ENCODE measurements at places on chromosomes 16 and 17. TPM values are rescaled to one million over a fixed set of nuclear protein-coding genes. Genes with fewer than 3 reads are reported as not detected.

DNA sequence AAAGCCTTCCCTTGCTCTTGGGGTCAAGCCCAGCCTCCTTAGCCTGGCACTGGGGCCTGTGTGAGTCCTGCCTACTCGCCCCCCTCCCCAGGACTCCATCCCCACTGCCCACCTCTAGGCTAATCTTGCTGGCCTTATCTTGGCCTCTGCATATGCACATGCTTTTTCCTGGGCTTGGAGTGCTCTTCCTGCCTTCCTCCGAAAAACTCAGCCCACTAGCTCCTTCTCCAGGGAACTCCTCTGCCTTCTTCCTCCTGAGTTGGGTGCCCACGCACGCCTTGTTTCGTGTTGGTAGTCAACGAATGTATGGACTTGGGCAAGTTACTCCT, 16.5 kb downstream of the TBX2 start:
- peaks cover 18% of the 10 kb centered on the region for H3K4me1 ChIP-seq
- H3K27ac ChIP-seq = no peak overlapping the region
- no peak for DNase-seq
- H3K36me3 ChIP-seq = no peaks in the 10 kb centered on the region

DNA sequence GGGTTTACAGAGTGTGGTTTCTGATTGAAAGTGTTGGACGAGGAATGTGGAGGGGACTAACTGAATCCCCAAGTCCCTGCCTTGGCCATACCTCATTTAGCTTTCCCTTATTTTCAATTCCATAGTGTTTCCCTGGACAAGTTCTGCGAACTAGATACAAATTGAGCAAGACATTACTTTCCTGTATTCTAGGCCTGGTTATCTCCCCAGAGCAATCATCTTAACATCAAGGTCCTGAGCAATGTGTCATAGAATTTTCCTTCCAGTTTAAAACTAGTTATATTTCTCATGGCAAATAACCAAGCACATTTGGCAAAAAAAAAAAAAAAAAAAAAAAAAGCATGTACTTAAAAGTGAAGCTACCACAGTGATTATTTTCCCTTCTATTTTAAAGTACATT, 330.1 kb downstream of the CDH11 start:
- no peak overlapping the region for H3K4me3 ChIP-seq
- no peaks in the 10 kb centered on the region for H3K36me3 ChIP-seq
- DNase-seq = no peak
- H3K27ac ChIP-seq = peak overlapping the region; percentile 44
- H3K4me1 ChIP-seq = no peaks in the 10 kb centered on the region

DNA sequence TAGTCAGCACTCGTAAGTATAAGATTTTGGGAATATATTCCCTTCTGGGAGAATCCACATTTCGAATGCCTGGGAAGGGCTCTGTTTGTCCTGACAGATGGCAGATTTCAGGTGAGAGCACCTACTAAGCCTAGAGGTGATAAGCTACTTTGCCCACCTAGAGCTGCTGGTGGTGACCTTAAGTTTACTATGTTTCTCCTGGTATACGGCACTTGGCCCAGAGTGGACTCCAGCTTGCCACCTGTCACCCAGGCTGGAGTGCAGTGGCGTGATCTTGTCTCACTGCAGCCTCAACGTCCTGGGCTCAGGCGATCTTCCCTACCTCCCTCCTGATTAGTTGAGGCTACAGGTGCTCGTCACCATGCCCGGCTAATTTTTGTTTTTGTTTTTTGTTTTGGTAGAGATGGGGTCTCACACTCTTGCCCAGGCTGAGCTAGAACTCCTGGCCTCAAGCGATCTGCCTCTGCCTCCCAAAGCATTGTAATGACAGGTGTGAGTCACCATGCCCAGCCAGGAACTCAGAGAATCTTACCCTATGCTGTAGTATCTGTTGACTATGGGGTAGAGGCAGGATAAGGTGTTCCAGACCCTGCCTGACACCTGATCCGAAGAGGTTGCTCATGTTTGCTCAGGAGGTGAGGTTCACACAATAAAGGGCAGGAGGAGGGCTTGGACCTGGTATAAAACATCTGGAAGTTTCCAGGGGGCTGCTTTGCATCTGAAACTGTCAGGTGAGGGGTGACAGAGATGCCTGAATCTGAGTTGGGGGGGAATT, at the start of gene ZG16:
TSS of gene ZG16 (plus strand) at position 681 of the 775 bp plus-strand sequence. CDS start 1,011 bp downstream, outside the sequence.
- H3K36me3 ChIP-seq = no peaks in the 10 kb centered on the region
- H3K27me3 ChIP-seq = peaks cover 30% of the 10 kb centered on the region
- DNase-seq = no peak
- H3K4me1 ChIP-seq = no peaks in the 10 kb centered on the region
- no peak within 1 kb of the TSS for H3K4me3 ChIP-seq

DNA sequence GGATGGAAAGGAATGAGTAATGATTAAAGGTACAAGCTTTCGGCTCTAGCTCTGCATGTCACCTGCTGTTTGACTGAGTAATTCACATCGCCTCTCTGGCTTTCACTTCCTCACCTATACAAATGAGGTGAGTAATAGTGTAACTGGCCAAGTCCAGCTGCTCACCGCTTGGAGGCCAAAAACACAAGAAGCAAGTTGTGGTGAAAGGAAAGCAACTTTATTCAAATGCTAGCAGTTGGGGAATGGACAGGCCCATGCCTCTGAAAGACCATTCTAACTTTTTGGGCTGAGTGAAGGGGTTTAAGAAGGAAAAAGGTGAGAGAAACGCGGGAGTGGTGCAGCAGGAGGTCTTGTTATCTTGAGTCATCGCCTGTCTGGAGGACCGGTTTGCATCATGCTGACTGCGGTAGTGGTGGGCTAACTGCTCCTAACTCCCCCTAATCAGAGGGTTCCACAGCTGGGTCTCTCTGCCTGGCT, 45.7 kb upstream of the CSNK2A2 start:
- no peaks in the 10 kb centered on the region for H3K4me1 ChIP-seq
- H3K4me3 ChIP-seq = no peak overlapping the region
- no peak overlapping the region for H3K27ac ChIP-seq
- peaks cover 57% of the 10 kb centered on the region for H3K27me3 ChIP-seq

GRCh38 chr16:77591347-77591746, 131.0 kb upstream of the NUDT7 start:
- H3K27ac ChIP-seq = no peak overlapping the region
- DNase-seq = no peak
- H3K36me3 ChIP-seq = no peaks in the 10 kb centered on the region
- H3K4me1 ChIP-seq = peaks cover 4% of the 10 kb centered on the region
- H3K27me3 ChIP-seq = no peaks in the 10 kb centered on the region
- no peak overlapping the region for H3K4me3 ChIP-seq

DNA sequence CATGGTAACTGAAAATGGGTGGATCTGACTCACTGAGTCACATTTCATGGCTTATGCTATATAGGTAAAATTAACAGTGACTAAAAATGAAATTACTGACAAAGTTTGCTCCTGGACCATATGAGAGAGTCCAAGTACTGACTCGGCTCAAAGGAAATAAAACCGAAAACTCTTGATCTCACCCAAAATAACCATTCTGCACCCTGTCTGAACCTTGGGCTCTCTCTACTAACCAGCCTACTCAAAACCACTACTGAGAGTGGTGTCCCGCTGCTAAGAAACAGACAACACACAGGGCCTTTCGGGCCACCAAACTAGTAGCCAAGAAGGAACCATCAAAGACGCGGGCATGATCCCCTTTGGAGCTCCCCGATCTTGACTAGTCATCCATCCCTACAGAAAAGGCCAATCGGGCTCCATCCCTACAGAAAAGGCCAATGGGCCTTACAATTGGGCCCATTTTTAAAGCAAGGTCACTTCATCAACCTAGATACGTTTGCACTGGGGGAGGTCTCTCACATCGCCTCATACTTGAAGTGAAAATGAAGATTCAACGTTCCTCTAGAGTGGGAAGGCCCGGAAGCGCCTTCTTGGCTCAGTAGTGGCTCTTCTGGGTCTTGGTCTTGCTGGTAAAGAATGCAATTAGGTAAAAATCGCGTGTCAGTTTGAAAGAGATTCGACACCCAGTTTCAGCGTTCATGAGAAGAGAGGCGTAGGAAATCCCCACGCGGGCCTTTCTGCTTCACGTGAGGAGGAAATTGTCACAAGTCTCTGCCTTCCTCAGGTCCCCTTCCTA, 720 bp upstream of the ZPBP2 start:
- H3K4me3 ChIP-seq = no peak overlapping the region
- H3K27ac ChIP-seq = no peak overlapping the region
- H3K27me3 ChIP-seq = peaks cover 59% of the 10 kb centered on the region
- H3K36me3 ChIP-seq = peaks cover 3% of the 10 kb centered on the region

DNA sequence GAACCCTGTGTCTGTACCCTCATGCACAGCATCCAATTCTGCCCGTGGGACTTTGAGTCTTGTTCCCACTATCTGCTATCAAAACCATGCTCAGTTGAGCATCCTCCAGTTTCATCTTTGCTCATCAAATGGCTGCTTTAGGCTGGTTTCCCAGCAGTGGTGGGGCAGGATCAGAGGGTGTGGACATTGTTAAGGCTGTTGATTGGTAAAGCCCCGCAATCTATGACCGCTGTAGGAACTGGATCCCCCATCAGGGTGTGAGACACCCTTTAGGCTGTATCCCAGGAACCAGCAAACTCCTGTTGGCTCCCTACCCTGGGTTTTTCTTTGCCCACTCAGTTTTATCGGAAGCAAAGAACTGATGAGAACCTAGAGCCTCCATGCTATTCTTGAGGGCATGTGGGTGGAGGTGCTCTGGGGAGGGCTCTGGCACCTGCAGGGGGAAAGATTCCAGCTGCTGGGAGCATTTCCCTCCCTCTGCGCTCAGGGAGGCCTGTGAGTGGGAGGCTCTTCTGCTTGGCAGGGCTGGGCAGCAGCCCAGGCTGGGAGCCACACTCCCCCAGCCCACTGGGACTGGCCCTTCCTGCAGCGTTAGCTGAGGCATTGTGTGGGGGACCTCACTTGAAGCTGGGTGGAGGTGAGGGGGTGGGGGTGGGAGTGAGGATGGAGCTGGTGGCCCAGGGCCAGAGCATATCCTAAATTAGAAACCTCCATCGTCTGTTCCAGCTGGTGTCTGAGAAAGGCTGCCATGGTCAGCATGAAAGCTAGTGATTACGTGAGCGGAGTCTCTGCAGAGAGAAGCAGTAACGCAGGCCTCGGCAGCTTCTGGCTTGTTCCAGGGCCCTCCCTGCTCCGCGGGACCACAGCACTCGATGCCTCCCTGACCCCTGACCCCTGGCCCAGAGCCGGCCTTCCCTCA, 160.6 kb downstream of the IRF8 start:
- H3K4me1 ChIP-seq = peaks cover 8% of the 10 kb centered on the region
- H3K36me3 ChIP-seq = no peaks in the 10 kb centered on the region
- no peak overlapping the region for H3K4me3 ChIP-seq
- no peak for DNase-seq
- peaks cover 11% of the 10 kb centered on the region for H3K27me3 ChIP-seq

GRCh38 chr16:23409522-23409921, 43.5 kb downstream of the COG7 start:
- H3K27me3 ChIP-seq = no peaks in the 10 kb centered on the region
- no peak overlapping the region for H3K27ac ChIP-seq
- H3K4me3 ChIP-seq = no peak overlapping the region
- peaks cover 7% of the 10 kb centered on the region for H3K36me3 ChIP-seq

GRCh38 chr16:55512941-55513340, 4.1 kb downstream of the LPCAT2 start:
- peaks cover 5% of the 10 kb centered on the region for H3K27me3 ChIP-seq
- no peak for DNase-seq

- H3K4me3 ChIP-seq = no peak overlapping the region
- H3K27me3 ChIP-seq = no peaks in the 10 kb centered on the region
- H3K27ac ChIP-seq = no peak overlapping the region
These were observed 61.6 kb downstream of the RGS9 start for GRCh38 chr17:65198653-65199382.

DNA sequence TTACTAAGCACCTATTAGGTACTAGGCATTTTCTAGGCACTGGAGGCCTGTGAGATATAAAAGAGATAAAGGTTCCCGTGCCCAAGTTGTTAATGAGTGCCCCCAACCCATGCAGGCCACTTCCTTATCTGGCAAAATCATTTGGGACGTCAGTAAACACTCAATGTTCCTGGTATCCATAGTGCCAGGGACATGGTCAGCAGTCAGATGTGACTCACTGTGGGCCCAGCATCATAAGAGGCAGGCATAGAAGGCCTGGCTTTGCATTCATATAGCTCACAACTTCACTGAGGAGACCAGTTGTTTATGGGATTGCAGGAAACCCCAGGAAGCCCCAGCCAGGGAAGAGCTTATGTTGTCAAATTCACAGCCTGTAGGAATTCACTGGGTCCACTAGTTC, 81.1 kb downstream of the MRC2 start:
- H3K27me3 ChIP-seq = peaks cover 6% of the 10 kb centered on the region
- DNase-seq = no peak
- peaks cover 7% of the 10 kb centered on the region for H3K36me3 ChIP-seq
- H3K27ac ChIP-seq = no peak overlapping the region
- peaks cover 43% of the 10 kb centered on the region for H3K4me1 ChIP-seq
- no peak overlapping the region for H3K4me3 ChIP-seq

- H3K27ac ChIP-seq = no peak overlapping the region
- H3K27me3 ChIP-seq = no peaks in the 10 kb centered on the region
- no peak for DNase-seq
- H3K4me3 ChIP-seq = no peak overlapping the region
These were observed 338.0 kb downstream of the SLC39A11 start for GRCh38 chr17:72754513-72754912.

GRCh38 chr16:7316281-7316888, 16.3 kb upstream of the RBFOX1 start:
- no peak for DNase-seq
- peaks cover 16% of the 10 kb centered on the region for H3K4me1 ChIP-seq
- no peaks in the 10 kb centered on the region for H3K36me3 ChIP-seq
- H3K27me3 ChIP-seq = no peaks in the 10 kb centered on the region
- H3K4me3 ChIP-seq = no peak overlapping the region
- no peak overlapping the region for H3K27ac ChIP-seq

The TEKT5 gene
- total RNA-seq = 0.25 TPM

The ORMDL3 gene
- 42.2 TPM for total RNA-seq

The DBNDD1 gene
- total RNA-seq = 4.9 TPM

Measured in neural crest cell (in vitro differentiated cells).